ENCODE measurements at places on chromosomes 13 and 19.

GRCh38 chr19:38806371-38806770, 6.4 kb downstream of the LGALS4 start:
- no peak overlapping the region for H3K4me3 ChIP-seq
- no peaks in the 10 kb centered on the region for H3K36me3 ChIP-seq
- H3K27ac ChIP-seq, result no peak overlapping the region
- H3K27me3 ChIP-seq, result no peaks in the 10 kb centered on the region
- DNase-seq, result no peak
- H3K4me1 ChIP-seq, result no peaks in the 10 kb centered on the region

DNA sequence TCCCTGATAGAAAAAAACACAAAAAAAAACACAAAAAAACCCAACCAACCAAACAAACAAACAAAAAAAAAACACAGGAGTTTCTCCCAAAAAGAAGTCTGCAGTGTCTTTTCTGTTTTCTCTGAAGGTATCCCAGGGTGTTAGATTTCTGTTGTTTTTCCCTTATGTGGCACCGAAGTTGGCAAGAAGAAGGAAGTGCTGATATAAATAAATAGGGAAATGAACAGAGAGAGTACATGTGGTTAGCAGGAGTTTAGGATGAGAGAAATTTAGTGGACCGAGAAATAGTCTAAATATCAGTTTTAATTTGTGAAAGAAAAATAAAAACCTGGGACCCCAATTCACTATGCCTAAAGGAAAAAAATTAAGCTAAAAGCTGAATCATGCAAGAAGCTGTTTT, 287.0 kb upstream of the SGCG start:
- H3K4me3 ChIP-seq, result no peak overlapping the region
- peaks cover 11% of the 10 kb centered on the region for H3K36me3 ChIP-seq
- no peak for DNase-seq
- H3K27me3 ChIP-seq, result no peaks in the 10 kb centered on the region

- no peaks in the 10 kb centered on the region for H3K27me3 ChIP-seq
- no peaks in the 10 kb centered on the region for H3K4me1 ChIP-seq
- no peak overlapping the region for H3K27ac ChIP-seq
- H3K36me3 ChIP-seq, result no peaks in the 10 kb centered on the region
- no peak overlapping the region for H3K4me3 ChIP-seq
Measured at GRCh38 chr19:51742789-51743188, 8.9 kb downstream of the FPR1 start.

DNA sequence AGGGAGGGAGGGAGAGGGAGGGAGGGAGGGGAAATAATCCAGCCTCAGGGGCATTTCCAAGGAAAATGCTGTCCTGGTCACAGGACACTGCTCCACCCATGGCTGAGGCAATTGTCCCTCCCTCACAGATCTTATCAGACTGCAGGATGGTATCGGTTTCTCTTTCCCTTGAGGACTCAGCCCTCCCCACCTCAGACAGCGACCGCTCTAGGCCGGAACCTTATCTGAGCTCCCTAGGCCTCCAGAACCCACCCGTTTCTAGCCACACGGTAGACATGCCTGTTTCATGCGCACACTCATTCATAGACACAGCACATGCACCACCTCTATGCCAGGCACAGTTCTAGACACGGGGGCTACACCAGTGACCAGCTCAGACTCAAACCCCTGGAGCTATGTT, 10.0 kb upstream of the IZUMO2 start:
- H3K4me3 ChIP-seq, result no peak overlapping the region
- DNase-seq, result no peak
- H3K27ac ChIP-seq, result peak overlapping the region; percentile 83
- peaks cover 2% of the 10 kb centered on the region for H3K27me3 ChIP-seq
- peaks cover 2% of the 10 kb centered on the region for H3K4me1 ChIP-seq
- no peaks in the 10 kb centered on the region for H3K36me3 ChIP-seq

DNA sequence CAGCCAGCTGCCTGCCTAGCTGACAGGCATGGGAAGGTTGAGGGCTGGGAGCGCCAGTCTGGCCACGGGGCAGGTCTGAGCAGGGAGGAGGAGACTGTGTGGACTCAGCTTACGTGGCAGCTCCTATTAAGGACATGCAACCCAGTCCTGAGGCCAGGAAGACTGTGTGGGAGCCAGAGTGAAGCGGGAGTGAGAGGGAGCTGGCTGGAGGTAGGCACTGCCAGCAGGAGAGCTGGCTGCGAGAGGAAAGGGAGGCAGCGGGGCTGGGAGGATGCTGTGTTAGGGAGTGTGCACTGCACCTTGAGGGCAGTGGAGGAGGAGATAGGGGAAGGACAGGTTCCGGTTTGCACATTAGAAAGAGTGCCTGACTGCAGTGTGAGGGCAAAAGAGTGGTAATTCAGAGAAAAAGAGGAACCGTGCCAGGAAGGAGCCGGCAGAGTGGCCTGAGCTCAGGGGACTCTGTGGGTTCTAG, 99.2 kb downstream of the SLC7A1 start:
- H3K4me1 ChIP-seq, result peaks cover 14% of the 10 kb centered on the region
- H3K4me3 ChIP-seq, result no peak overlapping the region
- no peak overlapping the region for H3K27ac ChIP-seq
- no peaks in the 10 kb centered on the region for H3K36me3 ChIP-seq
- H3K27me3 ChIP-seq, result peaks cover 16% of the 10 kb centered on the region

DNA sequence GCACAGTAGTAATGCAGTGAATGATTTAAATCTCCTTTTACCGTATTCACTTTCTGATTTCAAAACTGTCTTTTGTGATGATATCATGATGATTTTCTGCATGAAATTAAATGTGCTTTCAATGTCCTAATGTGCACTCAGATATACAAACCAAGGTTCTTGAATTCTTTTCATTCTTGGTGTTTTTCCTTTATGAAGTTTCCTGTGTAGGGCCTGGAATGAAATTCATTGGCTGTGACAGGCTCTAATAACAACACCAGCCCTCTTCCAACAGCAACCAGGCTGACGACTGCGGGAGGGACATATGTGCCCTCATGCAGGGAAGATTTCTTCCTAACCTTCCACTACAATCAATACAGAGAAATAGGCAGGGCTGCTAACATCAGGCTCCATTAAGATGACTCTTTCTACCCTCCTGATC, 1052.0 kb downstream of the DIAPH3 start:
- H3K27me3 ChIP-seq, result no peaks in the 10 kb centered on the region
- DNase-seq, result no peak
- peaks cover 11% of the 10 kb centered on the region for H3K4me1 ChIP-seq

DNA sequence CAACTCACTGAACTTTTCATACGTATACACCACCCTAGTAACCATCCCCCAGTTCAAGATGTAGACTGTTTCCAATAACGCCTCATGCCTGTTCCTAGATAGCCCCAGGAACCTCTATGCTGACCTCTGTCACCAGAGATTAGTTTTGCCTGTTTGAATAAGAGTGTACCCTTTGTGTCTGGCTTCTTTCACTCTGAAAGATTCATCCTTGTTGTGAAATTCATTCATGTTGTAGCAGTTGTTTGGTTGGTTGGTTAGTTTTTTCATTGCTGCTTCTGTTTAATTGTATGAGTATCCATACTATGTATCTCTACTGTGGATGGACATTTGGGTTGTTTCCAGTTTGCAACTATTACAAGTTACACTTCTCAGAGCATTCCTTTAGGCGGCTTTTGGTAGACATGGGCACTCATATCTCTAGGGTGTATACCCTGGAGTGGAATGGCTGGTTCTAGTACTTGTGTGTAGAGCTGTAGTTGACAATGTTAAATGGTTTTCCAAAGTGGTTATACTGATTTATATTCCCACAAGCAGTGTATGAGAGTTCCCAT, 1.6 kb downstream of the RNASEH2B start:
- no peaks in the 10 kb centered on the region for H3K27me3 ChIP-seq
- DNase-seq, result no peak
- no peaks in the 10 kb centered on the region for H3K36me3 ChIP-seq

- H3K4me1 ChIP-seq, result peaks cover 3% of the 10 kb centered on the region
- no peak for DNase-seq
- H3K4me3 ChIP-seq, result no peak overlapping the region
- no peak overlapping the region for H3K27ac ChIP-seq
- H3K27me3 ChIP-seq, result no peaks in the 10 kb centered on the region
Measured at GRCh38 chr13:41326661-41327060, 15.6 kb downstream of the NAA16 start.

- H3K4me3 ChIP-seq, result no peak overlapping the region
- H3K27me3 ChIP-seq, result no peaks in the 10 kb centered on the region
- no peak overlapping the region for H3K27ac ChIP-seq
- H3K4me1 ChIP-seq, result peaks cover 41% of the 10 kb centered on the region
- H3K36me3 ChIP-seq, result peaks cover 16% of the 10 kb centered on the region
- peak; percentile 37 for DNase-seq
Measured at GRCh38 chr13:113548171-113548641, 36.3 kb upstream of the TFDP1 start.

DNA sequence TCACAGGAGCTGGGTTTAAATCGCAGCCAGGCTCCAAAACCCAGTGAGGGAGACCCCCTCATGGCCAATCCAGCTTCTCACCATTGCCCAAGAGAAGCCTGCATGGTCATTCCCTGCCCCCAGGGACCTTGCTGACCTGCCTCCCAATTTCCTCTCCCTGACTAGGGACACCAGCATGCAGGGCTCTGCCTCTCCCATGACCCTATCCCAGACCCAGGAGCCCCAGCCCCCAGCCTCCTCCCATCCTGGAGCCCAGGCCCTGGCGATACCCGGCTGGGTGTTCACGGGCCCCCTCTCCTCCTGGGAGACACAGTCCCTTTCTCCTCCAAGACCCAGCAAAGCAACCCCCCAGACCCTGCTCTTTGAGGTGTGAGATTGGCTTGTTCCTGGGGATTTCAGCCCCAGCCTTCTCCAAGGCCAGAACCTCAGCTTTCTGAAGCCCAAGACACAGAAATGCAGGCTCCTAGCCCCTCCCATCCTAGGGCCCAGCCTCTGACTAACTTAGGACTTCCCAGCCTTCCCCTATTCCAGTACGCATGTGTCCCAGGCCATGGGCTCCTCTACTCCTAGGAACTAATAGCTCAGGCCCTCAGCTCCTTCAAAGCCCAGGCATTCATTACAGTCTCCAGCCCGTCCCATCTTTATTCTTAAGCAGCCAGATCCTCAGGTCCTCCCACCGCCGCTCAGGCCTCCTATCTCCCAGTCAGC, 1.1 kb downstream of the GYS1 start:
- H3K27me3 ChIP-seq, result no peaks in the 10 kb centered on the region
- H3K4me1 ChIP-seq, result peaks cover 31% of the 10 kb centered on the region
- no peak for DNase-seq
- H3K4me3 ChIP-seq, result peak overlapping the region; percentile 93

GRCh38 chr13:48235341-48236135, 2.5 kb downstream of the ITM2B start:
- peak overlapping the region; percentile 63 for H3K4me3 ChIP-seq
- H3K27ac ChIP-seq, result peak overlapping the region; percentile 86
- no peaks in the 10 kb centered on the region for H3K27me3 ChIP-seq
- no peak for DNase-seq
- H3K4me1 ChIP-seq, result peaks cover 45% of the 10 kb centered on the region

- no peak overlapping the region for H3K27ac ChIP-seq
- peaks cover 72% of the 10 kb centered on the region for H3K27me3 ChIP-seq
- H3K36me3 ChIP-seq, result no peaks in the 10 kb centered on the region
- no peak for DNase-seq
- peaks cover 4% of the 10 kb centered on the region for H3K4me1 ChIP-seq
- H3K4me3 ChIP-seq, result no peak overlapping the region
Measured at GRCh38 chr19:3279306-3279705, 54.8 kb downstream of the CELF5 start.

DNA sequence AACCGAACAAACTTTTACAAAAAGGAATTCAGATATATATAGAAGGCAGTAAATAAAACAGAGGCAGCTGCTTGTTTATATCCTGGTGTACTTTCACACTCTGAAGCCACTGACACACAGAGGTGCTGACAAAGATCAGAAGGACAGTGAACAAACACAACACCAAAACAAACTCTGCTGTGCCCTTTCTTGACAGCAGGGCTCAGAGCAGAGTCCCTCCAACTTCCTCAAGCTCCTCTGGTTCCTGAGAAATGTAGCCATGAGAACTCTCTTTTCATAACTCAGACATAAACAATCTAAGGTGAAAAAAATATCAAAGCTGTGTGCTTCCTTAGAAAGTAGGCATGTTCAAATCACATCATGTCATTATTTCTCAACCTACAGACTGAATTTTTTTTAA, 1052.8 kb upstream of the SPRY2 start:
- no peaks in the 10 kb centered on the region for H3K27me3 ChIP-seq
- H3K4me1 ChIP-seq, result peaks cover 37% of the 10 kb centered on the region
- H3K36me3 ChIP-seq, result no peaks in the 10 kb centered on the region
- H3K27ac ChIP-seq, result peak overlapping the region; percentile 74

GRCh38 chr13:77584106-77584505, 48.6 kb downstream of the SCEL start:
- no peak overlapping the region for H3K27ac ChIP-seq
- H3K4me1 ChIP-seq, result peaks cover 5% of the 10 kb centered on the region
- DNase-seq, result no peak

GRCh38 chr19:38213911-38214625, 10.0 kb downstream of the DPF1 start:
- H3K27ac ChIP-seq, result no peak overlapping the region
- H3K4me1 ChIP-seq, result peaks cover 17% of the 10 kb centered on the region
- no peak for DNase-seq
- no peak overlapping the region for H3K4me3 ChIP-seq
- no peaks in the 10 kb centered on the region for H3K36me3 ChIP-seq
- peaks cover 20% of the 10 kb centered on the region for H3K27me3 ChIP-seq

DNA sequence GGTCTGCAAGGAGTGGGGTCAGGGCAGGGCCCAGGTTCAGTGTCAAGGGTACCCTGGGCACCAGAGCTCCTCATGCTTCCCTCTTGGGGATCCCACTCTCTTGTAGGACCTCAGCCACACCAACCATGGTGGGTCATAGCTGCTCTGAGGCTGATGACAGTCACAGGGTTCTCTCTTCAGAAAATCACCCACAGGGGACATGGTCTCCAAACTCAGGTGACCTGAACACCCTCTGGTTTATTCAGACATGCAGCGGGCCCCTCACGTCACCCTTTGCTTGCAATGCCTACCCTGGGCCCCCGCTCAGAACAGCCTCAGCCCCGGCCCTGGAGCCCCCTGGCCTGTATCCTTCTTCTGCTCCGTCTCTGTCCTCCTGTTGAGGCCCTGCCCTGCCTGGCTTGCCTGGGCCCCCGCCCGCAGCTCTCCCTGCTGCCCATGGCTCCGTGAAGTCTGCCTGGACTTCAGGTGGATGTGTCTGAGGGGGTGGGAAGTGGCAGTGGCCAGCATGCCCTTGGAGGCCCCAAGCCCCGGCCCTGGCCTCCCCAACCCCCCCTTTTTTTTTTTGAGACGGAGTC, 20.4 kb downstream of the CHERP start:
- H3K27me3 ChIP-seq, result no peaks in the 10 kb centered on the region
- H3K27ac ChIP-seq, result no peak overlapping the region
- H3K4me3 ChIP-seq, result no peak overlapping the region
- DNase-seq, result no peak

- no peak for DNase-seq
- no peak overlapping the region for H3K4me3 ChIP-seq
- no peaks in the 10 kb centered on the region for H3K27me3 ChIP-seq
- H3K36me3 ChIP-seq, result no peaks in the 10 kb centered on the region
Measured at GRCh38 chr13:30312904-30313303, 5.6 kb upstream of the KATNAL1 start.

- no peaks in the 10 kb centered on the region for H3K36me3 ChIP-seq
- no peak overlapping the region for H3K27ac ChIP-seq
- no peak for DNase-seq
- H3K27me3 ChIP-seq, result no peaks in the 10 kb centered on the region
- H3K4me1 ChIP-seq, result no peaks in the 10 kb centered on the region
Measured at GRCh38 chr13:106061781-106062180, 473.7 kb downstream of the EFNB2 start.

All from mesothelial cell of epicardium (in vitro differentiated cells).